ENCODE measurements at places on chromosomes 16 and 17.

DNA sequence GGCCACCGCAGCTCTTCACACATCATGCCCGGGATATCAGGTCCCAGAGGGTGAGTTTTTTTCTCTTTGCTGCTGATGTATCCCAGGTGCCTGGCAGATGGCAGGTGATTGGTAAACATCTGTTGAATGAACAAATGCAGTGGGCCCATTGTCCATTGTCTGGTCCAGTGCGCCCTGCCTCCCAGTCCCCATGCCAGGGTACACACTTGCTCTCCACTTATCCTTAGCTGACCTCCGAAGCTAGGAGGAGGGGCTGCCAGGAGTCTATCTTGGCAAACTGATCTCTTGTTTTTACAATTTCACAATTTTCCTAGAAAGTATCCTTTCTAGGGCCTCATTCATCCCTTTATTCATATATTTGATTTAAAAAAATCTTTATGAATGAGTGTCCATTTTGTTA is 196.0 kb downstream of the RAB11FIP4 start:
- H3K27me3 ChIP-seq, result no peaks in the 10 kb centered on the region
- H3K27ac ChIP-seq, result no peak overlapping the region
- peaks cover 8% of the 10 kb centered on the region for H3K4me1 ChIP-seq
- no peak for DNase-seq
- H3K4me3 ChIP-seq, result no peak overlapping the region
- no peaks in the 10 kb centered on the region for H3K36me3 ChIP-seq

GRCh38 chr16:81469710-81470535 is 25.3 kb downstream of the CMIP start:
- peaks cover 8% of the 10 kb centered on the region for H3K36me3 ChIP-seq
- H3K27ac ChIP-seq, result no peak overlapping the region
- peaks cover 51% of the 10 kb centered on the region for H3K4me1 ChIP-seq
- no peaks in the 10 kb centered on the region for H3K27me3 ChIP-seq
- no peak for DNase-seq

DNA sequence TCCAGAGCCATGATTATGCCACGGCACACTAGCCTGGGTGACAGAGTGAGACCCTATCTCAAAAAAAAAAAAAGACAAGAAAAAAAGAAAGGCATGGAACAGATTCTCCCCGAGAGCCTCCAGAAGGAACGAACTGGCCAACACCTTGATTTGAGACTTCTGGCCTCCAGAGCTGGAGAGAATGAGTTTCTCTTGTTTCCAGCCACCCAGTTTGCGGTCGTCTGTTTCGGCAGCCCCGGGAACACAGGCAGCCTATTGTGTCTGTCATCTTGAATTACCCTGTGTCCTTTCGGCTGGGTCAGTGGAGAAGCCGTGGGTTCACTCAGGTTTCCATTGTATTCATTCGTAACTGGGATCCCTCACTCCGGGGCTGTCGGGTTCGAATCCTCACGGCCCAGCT is 83.9 kb downstream of the RPA1 start:
- H3K27me3 ChIP-seq, result peaks cover 32% of the 10 kb centered on the region
- no peak for DNase-seq
- H3K4me1 ChIP-seq, result peaks cover 4% of the 10 kb centered on the region
- H3K36me3 ChIP-seq, result no peaks in the 10 kb centered on the region
- H3K27ac ChIP-seq, result no peak overlapping the region

DNA sequence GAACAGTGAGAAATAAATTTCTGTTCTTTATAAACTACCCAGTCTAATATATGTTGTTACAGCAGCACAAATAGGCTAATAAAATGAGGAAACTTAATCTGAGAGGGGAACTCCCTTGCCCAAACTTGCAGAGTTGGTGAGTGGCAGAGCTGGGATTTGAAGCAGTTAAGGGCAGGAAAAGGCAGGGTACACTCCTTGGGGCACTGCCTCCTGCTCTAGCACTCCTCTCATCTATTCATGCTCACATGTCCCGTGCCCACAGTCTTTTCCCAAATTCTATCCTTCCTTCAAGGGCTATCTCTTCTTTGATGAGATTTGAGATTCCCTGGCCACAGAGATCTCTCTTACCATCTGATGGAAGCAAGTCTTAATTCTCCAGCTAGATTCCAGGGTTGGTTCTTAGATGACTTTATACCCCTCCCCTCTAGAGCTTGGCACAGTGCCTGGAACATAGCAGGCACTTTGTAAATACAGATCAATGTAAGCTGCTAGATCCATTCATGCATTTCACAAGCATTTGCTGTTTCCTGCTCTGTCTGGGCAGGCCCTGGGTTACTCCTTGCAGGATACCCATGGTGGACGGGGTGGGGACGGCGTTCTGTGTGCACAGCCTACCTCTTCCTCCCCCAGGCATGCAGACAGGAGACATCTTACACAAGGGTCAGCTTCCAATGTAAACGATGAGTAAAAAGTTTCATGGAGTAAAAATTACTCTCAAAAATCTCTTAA is 39.2 kb upstream of the ABCC12 start:
- no peak overlapping the region for H3K27ac ChIP-seq
- H3K4me1 ChIP-seq, result no peaks in the 10 kb centered on the region
- H3K27me3 ChIP-seq, result no peaks in the 10 kb centered on the region
- no peak overlapping the region for H3K4me3 ChIP-seq

DNA sequence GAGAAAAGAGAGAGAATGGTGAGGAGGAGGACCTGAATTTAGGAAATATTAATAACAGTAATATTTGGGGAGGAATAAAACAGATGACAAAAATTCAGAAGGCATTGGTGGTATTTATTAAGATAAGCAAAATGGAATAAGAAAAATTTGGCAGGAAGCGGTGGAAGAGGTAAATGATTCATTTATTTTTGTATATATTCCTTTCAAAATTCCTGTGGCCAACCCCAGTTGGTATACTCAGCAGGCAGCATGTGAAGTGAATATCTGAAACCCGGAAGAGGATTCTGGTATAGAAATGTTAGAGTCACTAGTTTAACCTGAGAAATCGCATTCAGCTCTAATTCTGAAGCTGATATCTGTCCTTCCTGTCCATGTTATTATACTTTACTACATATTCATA is 792.0 kb downstream of the KCNJ2 start:
- no peaks in the 10 kb centered on the region for H3K4me1 ChIP-seq
- H3K36me3 ChIP-seq, result no peaks in the 10 kb centered on the region
- no peaks in the 10 kb centered on the region for H3K27me3 ChIP-seq
- H3K4me3 ChIP-seq, result no peak overlapping the region

DNA sequence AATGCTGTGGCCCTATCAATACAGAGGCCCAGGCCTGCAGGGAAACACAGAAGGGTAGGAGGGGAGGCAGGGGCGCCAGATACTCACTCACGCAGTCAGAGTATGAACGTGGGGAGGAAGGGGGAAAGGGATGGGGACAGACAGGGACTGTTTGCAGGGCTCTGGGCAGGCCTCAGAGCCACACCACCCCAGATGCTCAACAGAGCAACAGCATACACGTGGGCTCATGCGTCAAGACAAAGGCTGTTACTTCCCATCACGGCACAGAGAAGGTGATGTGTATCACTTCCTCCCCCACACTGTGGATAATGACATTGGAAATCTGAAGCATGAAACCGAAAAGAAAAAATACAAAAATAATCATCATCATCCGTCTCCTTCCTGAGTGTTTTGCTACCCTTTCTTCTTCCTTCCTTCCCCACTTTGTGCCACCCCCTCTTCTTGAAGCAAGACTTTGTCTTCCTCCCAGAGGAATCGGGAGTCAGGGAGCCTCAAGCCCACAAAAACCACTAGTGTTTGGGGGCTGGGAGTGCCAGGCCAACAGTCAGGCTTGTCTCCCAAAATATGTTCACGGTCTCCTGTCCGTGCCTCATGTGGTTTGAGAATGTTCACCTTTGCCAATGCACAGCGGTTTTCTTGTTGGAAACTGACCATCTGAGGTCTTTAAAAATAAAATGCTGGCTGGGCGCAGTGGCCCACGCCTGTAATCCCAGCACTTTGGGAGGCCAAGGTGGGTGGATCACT is 20.1 kb downstream of the SLC39A11 start:
- H3K4me3 ChIP-seq, result no peak overlapping the region
- H3K36me3 ChIP-seq, result peaks cover 3% of the 10 kb centered on the region
- H3K4me1 ChIP-seq, result peaks cover 56% of the 10 kb centered on the region

GRCh38 chr16:28925386-28926228 is 569 bp upstream of the RABEP2 start:
- H3K27me3 ChIP-seq, result no peaks in the 10 kb centered on the region
- DNase-seq, result peak; percentile 93
- H3K4me3 ChIP-seq, result peak overlapping the region; percentile 70
- H3K27ac ChIP-seq, result peak overlapping the region; percentile 95

- H3K36me3 ChIP-seq, result no peaks in the 10 kb centered on the region
- H3K27me3 ChIP-seq, result peaks cover 15% of the 10 kb centered on the region
- H3K27ac ChIP-seq, result peak overlapping the region; percentile 34
- H3K4me1 ChIP-seq, result peaks cover 80% of the 10 kb centered on the region
- DNase-seq, result no peak
These were observed 5.2 kb downstream of the CDH13 start for GRCh38 chr16:82631701-82632685.

GRCh38 chr16:20883554-20884239 is 16.5 kb downstream of the DCUN1D3 start:
- no peaks in the 10 kb centered on the region for H3K27me3 ChIP-seq
- peaks cover 48% of the 10 kb centered on the region for H3K4me1 ChIP-seq
- no peak overlapping the region for H3K4me3 ChIP-seq

DNA sequence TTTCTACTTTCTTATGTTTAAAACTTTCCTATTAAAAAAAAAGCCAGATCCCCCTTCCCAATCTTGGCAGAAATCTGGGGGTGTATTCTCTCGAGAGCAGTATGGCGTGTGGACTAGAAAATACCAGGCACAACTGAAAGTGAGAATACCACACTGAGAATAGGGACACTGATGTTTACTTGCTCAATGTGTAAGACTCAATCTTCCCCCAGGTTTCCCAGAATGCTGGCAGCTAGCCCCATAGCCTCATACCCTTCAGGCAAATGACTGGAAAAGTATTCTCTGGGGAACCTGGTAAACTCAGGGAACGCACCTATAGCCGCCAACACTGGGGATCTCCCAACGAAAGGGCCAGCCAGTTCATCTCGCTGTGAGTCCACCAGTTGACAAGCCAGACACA is 15.3 kb downstream of the ZZEF1 start:
- DNase-seq, result no peak
- no peak overlapping the region for H3K4me3 ChIP-seq
- H3K4me1 ChIP-seq, result peaks cover 6% of the 10 kb centered on the region

DNA sequence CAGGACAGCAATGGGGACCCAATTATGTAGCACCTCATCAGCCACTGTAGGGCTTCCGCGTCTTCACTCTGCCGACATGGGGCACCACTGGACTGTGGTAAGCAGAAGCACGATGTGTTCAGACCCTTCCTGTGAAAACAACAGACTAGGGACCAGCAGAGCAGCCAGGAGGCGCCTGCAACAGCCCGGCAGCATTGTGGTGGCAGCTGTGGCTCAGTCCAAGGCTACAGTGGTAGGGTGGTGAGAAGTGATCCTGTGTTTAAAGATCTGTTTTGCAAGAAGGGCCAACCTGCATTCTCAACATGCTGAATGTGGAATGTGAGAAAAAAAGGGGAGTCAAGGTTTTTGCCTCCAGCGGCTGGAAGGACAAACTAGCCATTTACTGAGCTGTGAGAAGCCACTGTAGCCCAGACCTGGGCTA is 80.8 kb downstream of the GAS7 start:
- H3K4me1 ChIP-seq, result peaks cover 91% of the 10 kb centered on the region
- H3K27ac ChIP-seq, result no peak overlapping the region
- H3K36me3 ChIP-seq, result no peaks in the 10 kb centered on the region
- H3K4me3 ChIP-seq, result no peak overlapping the region
- H3K27me3 ChIP-seq, result no peaks in the 10 kb centered on the region

- H3K27me3 ChIP-seq, result no peaks in the 10 kb centered on the region
- H3K36me3 ChIP-seq, result no peaks in the 10 kb centered on the region
- H3K4me1 ChIP-seq, result peaks cover 4% of the 10 kb centered on the region
- DNase-seq, result no peak
These were observed 134.5 kb downstream of the MRTFB start for GRCh38 chr16:14205666-14206065.

- H3K27me3 ChIP-seq, result no peaks in the 10 kb centered on the region
- no peak for DNase-seq
- no peak overlapping the region for H3K4me3 ChIP-seq
- H3K36me3 ChIP-seq, result no peaks in the 10 kb centered on the region
- H3K4me1 ChIP-seq, result no peaks in the 10 kb centered on the region
These were observed 95.2 kb downstream of the CCDC182 start for GRCh38 chr17:57649731-57650484.

GRCh38 chr16:1357906-1358566 is 6.3 kb downstream of the GNPTG start:
- peaks cover 27% of the 10 kb centered on the region for H3K4me1 ChIP-seq
- no peaks in the 10 kb centered on the region for H3K27me3 ChIP-seq
- H3K36me3 ChIP-seq, result peaks cover 41% of the 10 kb centered on the region
- no peak overlapping the region for H3K27ac ChIP-seq
- H3K4me3 ChIP-seq, result no peak overlapping the region
- no peak for DNase-seq

GRCh38 chr16:67428146-67428731 is 2.7 kb upstream of the HSD11B2 start:
- no peaks in the 10 kb centered on the region for H3K36me3 ChIP-seq
- peaks cover 68% of the 10 kb centered on the region for H3K4me1 ChIP-seq
- no peak overlapping the region for H3K4me3 ChIP-seq
- H3K27ac ChIP-seq, result peak overlapping the region; percentile 43

DNA sequence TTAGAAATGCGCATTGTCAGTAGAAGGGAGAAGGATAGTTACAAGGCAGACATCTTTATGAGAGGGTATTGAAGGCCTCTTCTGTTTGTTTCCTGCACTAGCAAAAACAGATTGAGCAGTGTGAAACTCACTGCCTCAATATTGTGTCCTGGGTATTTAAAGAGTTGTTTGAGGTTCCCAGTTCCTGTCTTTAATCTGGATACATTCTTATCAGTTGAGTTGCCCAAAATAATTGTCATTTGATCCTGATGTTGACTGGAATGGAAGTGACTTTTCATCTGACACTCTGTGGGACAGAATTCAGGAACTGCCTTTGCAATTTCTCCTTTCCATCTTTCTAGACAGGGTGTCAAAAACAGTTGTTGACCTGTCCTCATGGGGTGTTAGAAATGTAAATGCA is 1.7 kb downstream of the ATP6V0A1 start:
- H3K36me3 ChIP-seq, result peaks cover 21% of the 10 kb centered on the region
- H3K4me1 ChIP-seq, result peaks cover 52% of the 10 kb centered on the region
- no peaks in the 10 kb centered on the region for H3K27me3 ChIP-seq

- H3K36me3 ChIP-seq, result peaks cover 48% of the 10 kb centered on the region
- no peaks in the 10 kb centered on the region for H3K27me3 ChIP-seq
- H3K4me3 ChIP-seq, result no peak overlapping the region
- no peak for DNase-seq
- H3K4me1 ChIP-seq, result no peaks in the 10 kb centered on the region
- no peak overlapping the region for H3K27ac ChIP-seq
These were observed 336.9 kb downstream of the XYLT1 start for GRCh38 chr16:17133851-17134250.

- no peak for DNase-seq
- no peak overlapping the region for H3K4me3 ChIP-seq
- H3K27me3 ChIP-seq, result no peaks in the 10 kb centered on the region
- H3K36me3 ChIP-seq, result no peaks in the 10 kb centered on the region
- H3K4me1 ChIP-seq, result no peaks in the 10 kb centered on the region
These were observed 178.3 kb downstream of the PRKCB start for GRCh38 chr16:24013864-24014645.

- no peak overlapping the region for H3K27ac ChIP-seq
- no peak overlapping the region for H3K4me3 ChIP-seq
- no peaks in the 10 kb centered on the region for H3K4me1 ChIP-seq
- no peak for DNase-seq
- H3K27me3 ChIP-seq, result no peaks in the 10 kb centered on the region
These were observed 42.1 kb downstream of the IKZF3 start for GRCh38 chr17:39822051-39822451.

- no peaks in the 10 kb centered on the region for H3K36me3 ChIP-seq
- H3K4me3 ChIP-seq, result no peak overlapping the region
- H3K27me3 ChIP-seq, result no peaks in the 10 kb centered on the region
- DNase-seq, result no peak
- no peak overlapping the region for H3K27ac ChIP-seq
These were observed 34.6 kb downstream of the LGALS9 start for GRCh38 chr17:27665549-27665948.
